Fibroblast of skin of right biceps (primary cell): ENCODE measurements at places on chromosomes 12 and 14.

GRCh38 chr12:19121449-19122018 lies 8.0 kb upstream of the PLEKHA5 start:
- peak; percentile 28 for DNase-seq

- DNase-seq, result no peak
These were observed 11.2 kb downstream of the MYH6 start for GRCh38 chr14:23396781-23397407.

DNA sequence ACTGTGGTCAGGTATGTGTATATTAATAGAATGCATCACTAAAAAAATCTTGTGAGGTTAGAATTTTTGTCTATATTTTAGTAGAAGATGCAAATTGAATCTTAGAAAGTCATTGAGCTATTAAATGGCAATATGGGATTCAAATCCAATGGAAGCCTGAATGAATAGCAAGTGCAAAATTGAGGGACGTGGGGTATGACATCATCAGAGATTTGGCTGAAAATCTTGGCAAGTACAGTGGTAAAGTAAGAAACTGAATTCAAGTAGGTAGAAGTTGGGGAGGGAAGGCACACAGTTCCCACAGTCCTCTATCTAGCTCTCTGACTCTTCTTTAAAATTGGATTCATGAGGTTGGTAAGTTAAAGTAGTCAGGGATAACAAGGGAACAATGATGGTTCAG lies 97.4 kb upstream of the SSTR1 start:
- no peak for DNase-seq

- DNase-seq, result peak; percentile 56
These were observed 21.7 kb upstream of the SLC10A1 start for GRCh38 chr14:69818758-69819191.

GRCh38 chr12:614411-614970 lies 48.8 kb downstream of the NINJ2 start:
- peak; percentile 11 for DNase-seq

- no peak for DNase-seq
These were observed 776.8 kb downstream of the NRXN3 start for GRCh38 chr14:78946949-78947348.

DNA sequence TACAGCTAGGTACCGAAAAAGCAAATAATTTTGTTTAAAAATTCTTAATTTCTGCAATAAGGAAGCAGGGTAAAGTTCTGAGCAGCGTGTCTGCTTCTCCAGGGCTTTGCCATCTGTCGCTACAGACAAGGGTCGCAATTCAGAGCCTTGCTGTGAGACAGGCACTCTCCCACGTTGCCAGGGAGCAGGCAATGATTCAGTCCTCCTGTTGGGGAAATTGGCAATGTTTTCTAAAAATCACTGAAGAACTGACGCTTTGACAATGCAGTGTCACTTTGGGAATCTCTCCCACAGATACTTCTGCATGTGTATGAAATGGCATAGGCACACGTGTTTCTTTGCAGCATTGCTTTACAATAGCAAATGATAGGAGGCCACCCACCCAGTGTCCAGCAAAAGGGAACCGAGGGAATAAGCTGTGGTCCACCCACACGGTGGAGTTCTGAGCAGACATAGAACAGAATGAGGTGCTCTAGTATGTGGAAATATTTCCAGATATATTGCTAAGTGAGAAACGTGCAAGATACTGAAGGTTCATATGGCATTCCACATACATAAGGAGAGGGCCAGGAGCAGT lies 16.0 kb upstream of the HIP1R start:
- no peak for DNase-seq

- no peak for DNase-seq
These were observed 163.7 kb upstream of the HIF1A start for GRCh38 chr14:61531465-61532122.

- DNase-seq, result no peak
These were observed 40.0 kb downstream of the STX2 start for GRCh38 chr12:130799051-130799450.
